Activated naive CD8-positive, alpha-beta T cell treated with anti-CD3 and anti-CD28 coated beads, Interleukin-2, amount 50 U/mL, for 24 hours (primary cell): ENCODE measurements at places on chromosomes 7 and 10.

- no peak for DNase-seq
These were observed 92.7 kb downstream of the SEMA3D start for GRCh38 chr7:85094046-85094725.

GRCh38 chr10:74008212-74008731 is 10.4 kb downstream of the VCL start:
- no peak for DNase-seq

- no peak for DNase-seq
These were observed 985 bp upstream of the CYTH3 start for GRCh38 chr7:6273380-6273837.

DNA sequence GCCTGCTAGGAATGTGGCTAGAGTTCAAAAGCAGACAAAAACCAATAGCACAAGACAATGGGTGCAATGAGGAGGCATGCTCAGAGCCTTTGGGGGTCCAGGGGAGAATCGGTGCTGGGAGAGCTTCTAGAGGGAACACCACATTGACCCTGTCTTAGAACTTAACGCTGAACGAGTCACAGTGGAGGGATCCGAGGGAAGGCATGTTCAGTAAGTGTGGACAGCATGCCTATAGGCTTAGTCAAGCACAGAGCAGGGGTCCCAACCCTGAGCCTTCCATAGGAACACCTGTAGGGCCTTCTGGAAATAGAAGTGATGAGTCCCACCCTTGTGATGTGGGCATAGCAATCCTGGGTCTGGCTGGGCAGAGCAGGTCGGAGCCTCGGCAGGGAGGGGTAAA is 148.7 kb downstream of the PKD1L1 start:
- no peak for DNase-seq

GRCh38 chr10:23198610-23198939 is 6.5 kb downstream of the PTF1A start:
- no peak for DNase-seq

DNA sequence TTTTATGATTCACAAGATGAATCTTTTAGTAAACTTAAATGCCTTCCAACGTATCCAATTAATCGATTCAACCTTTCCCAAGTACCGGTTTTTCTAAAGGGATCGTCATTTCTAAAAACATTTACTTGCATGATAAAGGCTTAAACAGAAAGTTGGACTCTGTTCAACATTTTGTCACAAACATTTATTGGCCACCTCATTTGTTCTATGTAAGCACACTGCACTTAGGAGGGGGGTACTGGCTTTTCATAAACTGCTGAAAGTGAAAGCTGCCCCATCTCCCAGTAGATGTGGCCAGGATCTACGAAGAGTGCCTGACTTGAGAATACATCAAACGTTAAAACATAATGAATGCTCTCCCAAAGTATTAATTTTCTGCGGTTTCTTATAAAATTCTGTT is 37.3 kb upstream of the LAMB4 start:
- no peak for DNase-seq

- no peak for DNase-seq
These were observed 469.8 kb downstream of the KIF20B start for GRCh38 chr10:90171014-90171722.

GRCh38 chr10:17094844-17095243 is 34.8 kb downstream of the CUBN start:
- DNase-seq, result no peak

DNA sequence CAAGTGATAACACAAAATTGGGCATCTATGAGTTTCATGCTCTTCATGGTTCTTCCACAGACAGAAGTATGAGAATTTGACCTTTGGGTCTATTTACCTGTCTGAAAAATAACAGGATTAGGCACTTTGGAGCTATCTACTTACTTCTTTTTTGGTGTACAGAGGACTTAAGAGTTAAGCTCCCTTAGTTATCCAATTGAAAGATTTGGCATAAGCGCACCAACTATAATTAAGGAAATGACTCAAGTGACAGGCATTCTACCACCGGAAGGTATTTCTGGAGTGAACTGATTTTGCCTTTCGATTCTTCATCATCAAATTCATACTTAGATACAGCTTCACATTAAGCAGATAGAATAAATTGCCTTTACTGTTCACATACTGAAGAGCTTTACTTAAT is 43.9 kb downstream of the IFIT5 start:
- DNase-seq, result no peak

DNA sequence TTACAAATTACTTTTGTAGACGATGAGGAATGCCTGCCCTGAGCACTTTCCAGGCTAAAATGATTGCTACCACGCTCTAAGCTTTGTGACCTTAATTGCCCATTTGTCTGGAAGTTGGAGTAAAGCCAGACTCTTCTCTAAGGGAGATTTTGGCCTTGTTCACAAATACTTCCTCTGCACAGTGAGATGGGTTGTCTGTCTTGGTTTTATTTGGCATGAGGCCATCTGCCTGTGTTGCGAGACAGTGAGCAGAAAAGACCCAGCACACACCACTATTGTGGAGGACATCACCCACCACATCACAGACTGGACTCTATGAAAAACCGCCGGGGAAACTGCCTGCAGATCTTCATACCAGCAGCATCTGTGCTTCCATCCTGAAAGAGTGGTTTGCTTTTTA is 138.4 kb downstream of the BICC1 start:
- no peak for DNase-seq

DNA sequence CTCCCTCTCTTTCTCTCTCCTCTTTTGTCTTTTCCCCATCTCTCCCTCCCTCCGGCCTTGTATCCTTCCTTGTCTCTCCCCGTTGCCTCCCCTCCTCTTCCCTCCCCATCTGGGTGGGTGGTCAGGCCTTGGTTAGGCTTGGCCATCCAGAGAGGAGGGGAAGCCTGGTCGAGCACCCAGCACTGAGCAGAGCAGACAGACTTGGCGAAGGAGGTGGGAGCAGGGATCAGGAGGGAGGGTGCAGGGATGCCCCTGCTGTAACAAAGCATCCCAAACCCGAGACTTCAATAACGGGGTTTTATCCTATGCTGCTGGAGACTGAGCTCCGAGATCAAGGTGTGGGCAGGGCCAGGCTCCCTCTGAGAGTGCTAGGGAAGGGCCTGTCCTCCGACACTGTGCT is 97.3 kb downstream of the PAXIP1 start:
- DNase-seq, result no peak

DNA sequence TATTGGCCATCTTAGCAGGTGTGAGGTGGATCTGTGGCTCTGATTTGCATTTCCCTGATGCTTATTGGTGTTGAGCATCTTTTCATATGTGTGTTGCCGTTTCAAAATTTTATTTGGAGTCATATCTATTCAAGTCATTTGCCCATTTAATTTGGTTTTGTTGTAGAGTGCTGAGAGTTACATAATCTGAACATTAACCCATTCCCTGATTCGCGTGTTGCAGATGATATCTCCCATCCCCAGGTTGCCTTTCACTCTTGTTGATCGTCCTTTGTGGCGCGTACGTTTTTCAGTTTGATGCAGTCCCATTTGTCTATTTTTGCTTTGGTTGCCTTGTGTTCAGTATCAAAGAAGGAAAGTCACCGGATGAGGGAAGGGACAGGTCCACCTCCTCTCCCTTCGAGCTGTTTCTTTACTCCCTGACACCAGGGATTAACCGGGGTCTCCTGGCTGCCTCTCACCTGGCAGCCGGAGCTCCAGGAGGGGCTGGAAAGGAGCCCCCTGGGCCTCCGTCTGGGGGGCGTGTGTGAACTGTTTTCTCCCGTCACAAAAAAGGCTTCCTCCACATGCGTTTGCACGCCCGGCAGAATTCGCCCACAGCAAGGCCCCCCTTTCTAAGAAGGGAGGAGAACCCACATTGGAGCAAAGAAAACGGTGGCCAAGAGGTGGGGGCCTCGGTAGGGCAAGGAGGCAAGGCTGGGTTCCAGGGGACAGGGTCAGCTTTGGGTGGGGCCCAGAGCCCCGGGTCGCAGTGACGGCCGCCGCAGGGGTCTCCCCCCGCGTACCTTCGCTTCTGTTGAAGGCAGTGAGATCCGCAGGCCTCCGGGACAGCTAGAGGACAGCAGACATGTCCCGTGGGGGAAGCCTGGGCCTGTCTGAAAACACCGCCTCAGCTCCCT is 8.3 kb downstream of the MNX1 start:
- no peak for DNase-seq

GRCh38 chr10:131843089-131843595 is 57.7 kb upstream of the PPP2R2D start:
- DNase-seq, result no peak

DNA sequence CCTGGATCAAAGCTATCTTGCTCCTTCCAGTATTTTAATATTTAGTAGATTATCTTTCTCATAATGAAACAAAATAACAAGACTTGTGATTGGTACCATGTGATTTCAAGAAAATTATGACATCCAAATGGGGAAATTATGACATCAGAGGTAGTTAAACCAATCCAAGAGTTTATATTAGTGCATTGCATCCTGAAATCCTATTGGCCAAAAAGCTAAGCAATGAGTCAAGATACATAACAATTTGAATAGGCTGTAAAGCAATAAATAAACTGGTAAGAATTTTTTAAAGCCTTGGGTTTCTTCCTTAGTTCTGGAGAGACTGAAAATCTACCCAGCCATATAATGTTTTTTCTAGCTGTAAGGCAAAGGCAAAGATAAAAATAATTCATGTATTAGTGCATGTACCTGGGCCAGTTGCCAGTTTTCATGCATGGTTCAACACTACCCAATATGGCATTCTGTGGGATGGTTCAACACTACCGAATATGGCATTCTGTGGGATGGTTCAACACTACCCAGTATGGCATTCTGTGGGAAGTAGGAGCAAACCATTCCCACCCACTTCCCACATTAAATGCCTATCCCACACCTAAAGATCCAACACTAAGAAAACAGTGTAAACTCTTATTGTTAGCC is at the start of gene RNF148:
Gene RNF148, minus strand, starts transcription at position 51 of the 639 bp plus-strand sequence. CDS start 172 bp downstream, outside the sequence.
- no peak for DNase-seq

- DNase-seq, result no peak
These were observed 231.8 kb upstream of the CTBP2 start for GRCh38 chr10:125392154-125392553.

- no peak for DNase-seq
These were observed 108.3 kb downstream of the SORCS1 start for GRCh38 chr10:107056182-107056581.

DNA sequence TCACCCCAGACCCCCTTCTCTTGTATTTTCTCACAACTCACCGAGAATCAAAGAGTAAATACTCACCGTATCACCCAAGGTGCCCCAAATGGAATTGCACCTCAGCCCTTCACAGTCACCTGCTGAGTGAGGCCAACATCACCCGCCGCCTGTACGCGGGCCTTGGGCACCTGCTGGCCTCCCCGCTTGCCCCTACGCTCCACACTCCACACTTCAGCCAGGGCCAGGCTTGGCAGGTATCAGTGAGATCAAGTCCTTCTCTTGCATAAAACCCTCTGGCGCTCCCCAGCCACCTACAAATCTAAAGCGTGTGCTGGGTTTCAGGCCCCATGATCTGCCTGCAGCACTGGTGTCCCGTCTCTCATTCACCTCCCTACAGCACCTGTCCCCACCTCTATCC is 300.6 kb downstream of the GFRA1 start:
- no peak for DNase-seq

GRCh38 chr7:15084368-15084767 is 181.8 kb upstream of the DGKB start:
- DNase-seq, result no peak

- DNase-seq, result no peak
These were observed 385.3 kb upstream of the ADARB2 start for GRCh38 chr10:2122431-2123124.

DNA sequence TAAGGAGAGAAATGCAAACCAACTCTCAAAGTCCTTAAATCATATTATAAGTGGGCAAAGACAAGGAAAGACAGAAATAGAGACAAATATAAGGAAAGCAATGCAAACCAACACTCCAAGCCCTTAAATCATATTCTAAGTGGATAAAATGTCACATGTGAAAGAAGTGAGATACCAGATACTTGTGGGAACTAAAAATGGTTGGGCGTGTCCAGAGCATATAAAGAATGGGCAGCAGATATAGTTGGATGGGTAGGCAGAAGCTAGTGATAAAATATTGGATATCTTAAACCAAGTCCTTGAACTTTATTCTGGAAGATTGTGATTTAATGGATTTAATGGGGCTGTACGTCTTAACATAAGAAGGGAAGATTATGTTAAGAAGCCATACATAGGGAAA is 1065.2 kb upstream of the C7orf33 start:
- no peak for DNase-seq

DNA sequence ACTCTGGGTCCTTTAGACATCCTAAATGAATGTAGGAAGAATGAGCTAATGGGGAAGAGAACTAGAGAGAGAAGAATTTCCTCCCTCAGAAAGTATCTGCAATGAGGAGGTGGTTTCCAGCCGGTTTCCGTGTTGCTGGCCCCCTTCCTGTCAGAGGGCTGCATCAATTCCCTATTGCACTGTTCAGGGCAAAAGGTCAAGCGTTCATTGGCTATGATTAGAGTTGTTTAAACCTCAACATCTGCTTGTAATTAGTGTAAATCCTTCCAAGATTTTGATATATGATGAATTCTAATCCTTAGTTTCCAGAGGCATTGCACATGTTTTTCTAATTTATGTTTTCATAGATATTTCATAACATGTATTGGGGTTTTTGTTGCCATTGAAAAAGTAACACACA is 107.3 kb upstream of the SGCE start:
- DNase-seq, result no peak

- DNase-seq, result peak; percentile 62
These were observed 38.8 kb downstream of the RAMP3 start for GRCh38 chr7:45196374-45196773.

DNA sequence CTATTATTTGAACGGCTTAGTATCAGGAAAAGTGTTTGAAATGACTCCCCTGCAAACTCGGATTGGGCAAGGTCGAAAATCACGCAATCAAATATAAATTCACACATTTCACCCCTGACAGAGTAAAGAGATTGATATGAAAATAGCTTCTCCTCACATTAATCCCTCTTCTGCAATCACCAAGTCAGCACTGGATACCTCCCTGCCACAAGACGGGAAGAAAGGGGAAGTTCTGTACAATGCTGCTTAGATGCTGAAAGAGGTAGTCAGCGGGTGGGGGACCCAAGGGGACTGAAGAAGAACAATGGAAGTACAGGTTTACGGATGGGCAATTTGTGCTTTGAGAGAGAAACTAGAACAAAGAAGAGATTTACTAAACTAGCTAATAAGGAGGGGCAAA is 72.0 kb upstream of the ANK3 start:
- DNase-seq, result no peak

- no peak for DNase-seq
These were observed 117.7 kb upstream of the PTPRZ1 start for GRCh38 chr7:121755286-121755685.

DNA sequence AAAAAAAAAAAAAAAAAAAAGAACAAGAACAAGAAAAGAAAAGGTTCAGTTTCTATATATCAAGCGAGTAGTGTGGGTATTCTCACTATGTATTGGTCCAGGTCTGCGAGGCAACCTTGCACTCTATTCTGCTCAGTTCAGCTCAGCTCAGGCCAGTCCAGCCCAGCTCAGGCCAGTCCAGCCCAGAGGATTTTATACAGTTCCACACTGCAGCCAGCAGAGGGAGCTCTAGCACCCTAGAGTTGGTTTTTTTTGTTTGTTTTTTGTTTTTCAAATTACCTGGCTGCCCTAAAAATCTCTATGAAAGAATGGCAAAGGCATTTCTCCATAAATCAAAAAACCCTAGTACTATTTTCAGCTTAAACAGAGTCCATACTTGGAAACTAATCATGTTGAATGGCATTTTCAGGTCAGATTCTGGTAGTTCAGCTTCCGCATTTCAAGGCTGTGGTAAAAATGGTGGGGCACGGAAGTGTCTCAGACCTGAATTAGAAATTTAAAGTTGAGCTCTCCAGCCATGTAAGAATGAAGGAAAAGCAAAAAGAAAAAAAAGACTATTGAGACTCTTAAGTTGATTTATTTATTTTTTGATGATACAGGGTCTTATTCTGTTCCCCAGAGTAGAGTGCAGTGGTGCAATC is 55.2 kb upstream of the GSDME start:
- peak; percentile 48 for DNase-seq
